ENCODE measurements at places on chromosomes 1 and 21.

DNA sequence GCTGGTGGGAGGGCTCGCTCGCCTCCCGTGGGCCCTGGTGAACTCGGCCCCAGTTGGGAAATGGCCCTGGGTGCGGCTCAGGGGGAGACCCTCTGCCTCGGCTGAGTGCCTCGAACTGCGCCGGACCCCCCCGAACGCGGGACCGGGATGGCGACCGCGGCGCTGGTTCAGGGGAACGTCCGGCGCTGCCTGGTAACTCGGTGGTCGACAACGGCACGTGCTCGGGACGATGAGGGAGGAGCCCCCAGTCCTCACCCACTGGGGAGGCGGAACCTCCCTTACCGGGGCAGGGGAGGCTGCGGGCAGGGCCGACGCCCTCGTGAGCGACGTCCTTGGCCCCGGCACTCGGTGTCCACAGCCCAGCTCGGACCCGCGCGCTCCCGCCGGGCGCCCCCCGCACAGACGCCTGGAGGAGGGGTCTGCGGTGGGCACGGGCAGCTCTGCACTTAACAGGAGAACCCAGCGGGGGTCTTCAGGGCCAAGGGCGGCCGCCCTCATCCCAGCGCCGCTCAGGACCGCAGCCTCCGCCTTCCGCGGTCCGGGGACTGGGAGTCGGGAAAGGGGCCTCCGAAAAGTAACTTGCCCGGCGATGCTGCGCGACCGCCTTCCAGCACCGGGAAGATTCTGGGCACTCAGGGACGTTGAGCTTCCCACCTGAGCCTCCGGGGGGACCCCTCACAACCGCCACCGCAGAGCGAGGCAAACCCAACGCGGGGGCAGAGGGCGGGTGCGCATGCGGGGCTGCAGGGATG is 1.7 kb downstream of the HES4 start:
- DNase-seq: no peak

GRCh38 chr1:3163356-3163755 is 94.4 kb downstream of the PRDM16 start:
- DNase-seq: no peak

DNA sequence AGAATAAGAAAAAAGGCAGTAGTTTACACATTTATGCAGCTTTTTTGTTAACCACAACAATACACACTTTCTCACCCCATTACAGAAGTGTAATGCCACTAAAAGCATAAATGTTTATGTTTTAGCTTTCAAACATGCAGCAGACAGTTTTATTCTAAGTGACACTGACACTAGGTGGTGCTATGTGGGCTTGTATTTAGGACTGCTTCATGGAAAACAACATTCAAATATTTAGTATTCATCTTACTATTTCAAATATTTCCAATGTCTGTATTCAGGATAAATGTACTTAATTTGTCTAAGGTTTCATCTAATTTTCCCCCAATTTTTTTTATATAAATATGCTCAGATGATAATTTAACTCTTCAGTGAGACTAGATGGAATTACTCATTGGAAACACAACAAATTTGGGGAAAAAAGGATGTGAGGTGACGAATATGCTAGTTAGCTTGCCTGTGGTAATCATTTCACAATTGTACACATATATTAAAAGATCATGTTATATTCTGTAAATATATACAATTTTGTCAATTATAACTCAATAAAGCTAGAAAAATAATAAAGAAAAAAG is 71.4 kb downstream of the USP1 start:
- no peak for DNase-seq

- DNase-seq: no peak
These were observed 140.3 kb downstream of the LRRIQ3 start for GRCh38 chr1:74057719-74058118.

DNA sequence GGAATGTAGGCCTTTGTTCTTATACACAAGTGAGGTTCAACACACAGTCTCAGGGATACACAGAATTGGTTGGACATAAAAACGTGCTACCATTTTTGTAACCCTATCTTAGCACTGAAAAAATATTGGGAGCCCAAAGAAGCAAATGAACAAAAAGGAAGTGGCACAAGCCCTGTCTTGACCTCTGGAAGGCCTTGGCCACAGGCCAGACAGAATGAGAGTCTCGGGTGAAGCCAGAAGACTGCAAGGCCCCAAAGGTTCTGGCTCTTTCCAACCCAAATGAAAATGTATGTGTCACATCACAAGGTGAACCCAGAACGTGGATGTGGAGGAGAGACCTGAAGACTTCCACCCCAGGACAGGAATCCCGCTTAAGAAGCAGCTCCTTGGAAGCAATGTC is 57.3 kb downstream of the PGBD5 start:
- DNase-seq: no peak

GRCh38 chr21:44969931-44970755 is 30.3 kb downstream of the SLX9 start:
- DNase-seq: no peak

- no peak for DNase-seq
These were observed 3.3 kb downstream of the NCMAP start for GRCh38 chr1:24558902-24559791.

- no peak for DNase-seq
These were observed 74.9 kb downstream of the NFASC start for GRCh38 chr1:204945565-204945977.

DNA sequence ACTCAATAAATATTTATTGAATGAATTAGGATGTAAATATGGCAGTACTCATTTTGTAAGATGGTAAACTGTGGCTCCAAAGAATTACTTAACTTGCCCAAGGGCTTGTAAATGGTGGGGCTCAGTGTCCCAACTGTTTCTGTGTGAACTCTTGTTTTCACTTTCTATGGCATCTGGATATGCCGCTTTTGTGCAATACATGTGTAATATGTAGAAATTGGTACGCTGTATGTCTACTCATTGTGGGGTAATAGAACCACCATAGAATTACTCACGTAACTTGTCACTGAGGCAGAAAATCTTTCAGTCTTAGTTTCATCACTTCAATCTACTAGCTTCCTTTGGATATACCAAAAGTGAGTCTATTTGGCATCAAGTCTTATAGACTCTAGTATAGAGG is 977 bp downstream of the PRPF3 start:
- DNase-seq: no peak

GRCh38 chr1:110012100-110012780 is 22.2 kb upstream of the STRIP1 start:
- DNase-seq: no peak

GRCh38 chr1:43572084-43572483 is 41.4 kb downstream of the PTPRF start:
- no peak for DNase-seq

DNA sequence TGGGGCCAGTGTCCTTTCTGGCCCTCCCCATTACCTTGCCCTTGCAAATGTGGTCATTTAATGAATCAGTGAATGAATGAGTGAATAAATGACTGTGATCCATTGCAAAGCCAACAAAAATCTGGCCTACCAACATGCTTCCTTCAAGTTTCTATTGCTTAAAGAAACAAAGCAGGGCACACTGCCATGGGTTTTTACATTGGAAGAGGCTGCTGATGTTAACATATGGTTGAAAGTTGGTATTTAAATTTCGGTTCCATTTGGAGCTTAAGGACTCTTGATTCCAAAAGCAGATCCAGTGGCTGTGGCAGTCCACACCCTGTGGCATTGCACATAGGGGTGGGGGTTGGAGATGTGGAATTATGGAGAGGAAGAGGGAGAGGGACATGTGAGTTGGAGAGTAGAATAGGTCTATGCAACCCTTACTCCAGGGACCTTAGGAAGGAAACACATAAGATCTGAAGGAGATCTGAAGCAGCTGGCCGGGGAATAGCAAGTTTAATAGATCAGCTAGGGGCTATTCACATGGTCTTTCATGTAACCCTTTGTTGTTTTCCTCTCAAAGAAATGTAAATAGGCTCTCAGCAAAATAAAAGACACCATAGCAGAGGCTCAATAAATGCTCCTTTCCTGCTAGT is 7.2 kb downstream of the ABCA4 start:
- no peak for DNase-seq

DNA sequence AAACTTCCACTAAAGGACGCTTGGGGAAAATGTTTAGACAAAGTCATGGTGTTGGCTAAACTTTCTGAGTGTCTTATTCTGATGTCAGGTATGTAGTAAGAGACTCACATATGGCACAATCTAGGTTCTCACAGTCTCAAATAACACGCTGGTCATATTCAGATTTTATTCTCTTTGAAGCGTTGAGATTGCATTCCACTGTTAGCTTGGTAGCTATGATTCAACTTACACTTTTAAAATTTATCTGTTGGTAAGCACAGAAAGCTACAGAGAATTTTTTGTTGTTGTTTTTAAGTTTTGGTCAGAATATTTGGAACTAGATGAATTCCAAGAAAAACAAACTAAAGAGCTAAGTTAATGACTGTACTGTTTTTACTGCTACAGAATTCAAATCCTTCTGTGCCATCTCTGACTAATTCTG is 126.7 kb downstream of the PRRX1 start:
- no peak for DNase-seq

DNA sequence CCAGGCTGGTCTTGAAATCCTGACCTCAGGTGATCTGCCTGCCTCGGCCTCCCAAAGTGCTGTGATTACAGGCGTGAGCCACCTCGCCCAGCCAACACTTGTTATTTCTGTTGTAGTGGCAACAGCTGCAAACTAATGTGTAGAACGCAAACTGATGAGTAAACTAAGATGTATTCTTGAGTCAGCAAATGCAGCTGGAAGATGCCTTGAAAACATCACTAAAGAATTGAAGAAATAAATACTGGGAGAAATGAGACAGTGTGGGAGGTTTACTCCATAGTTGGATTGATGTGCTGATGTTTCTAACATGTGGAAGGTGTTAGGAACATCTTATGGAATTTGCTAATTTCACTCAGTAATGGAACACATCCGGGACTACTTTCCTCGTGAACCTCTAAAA is 61.3 kb upstream of the KCNE2 start:
- DNase-seq: no peak
